ENCODE measurements at places on chromosomes 3 and 15. TPM values are rescaled to one million over a fixed set of nuclear protein-coding genes. Genes with fewer than 3 reads are reported as not detected.

The PIF1 gene
- 136 TPM for total RNA-seq

The ACAD9 gene
- total RNA-seq = 32.8 TPM

The SLC30A4 gene
- not detected for total RNA-seq

The PPP1R2 gene
- total RNA-seq = 27.4 TPM

The GXYLT2 gene
- 5.6 TPM for total RNA-seq

The HYKK gene
- 3.1 TPM for total RNA-seq

The SPTBN5 gene
- 0.84 TPM for total RNA-seq

The RARB gene
- total RNA-seq = 0.22 TPM

The MLF1 gene
- total RNA-seq = 48.9 TPM

The REC114 gene
- total RNA-seq = not detected

The C3orf85 gene
- total RNA-seq = not detected

The UNC13C gene
- 0.13 TPM for total RNA-seq

The PIAS1 gene
- total RNA-seq = 30.8 TPM

The ARHGEF26 gene
- total RNA-seq = 15.6 TPM

The MINAR1 gene
- total RNA-seq = 0.67 TPM

The CADM2 gene
- 20.2 TPM for total RNA-seq

The TRIM42 gene
- not detected for total RNA-seq

The QTRT2 gene
- total RNA-seq = 54.5 TPM

The GABRG3 gene
- 0.80 TPM for total RNA-seq

The FAN1 gene
- 25.0 TPM for total RNA-seq

The CP gene
- 2.6 TPM for total RNA-seq

The SLC24A5 gene
- not detected for total RNA-seq

The SEMA3F gene
- 39.6 TPM for total RNA-seq

The XXYLT1 gene
- 24.5 TPM for total RNA-seq

The EPB42 gene
- total RNA-seq = not detected

The CIAO2A gene
- total RNA-seq = 89.3 TPM

The COPB2 gene
- total RNA-seq = 111 TPM

The ZNF619 gene
- 8.2 TPM for total RNA-seq

The PTX3 gene
- 1.4 TPM for total RNA-seq

The MKRN3 gene
- total RNA-seq = not detected

The MBD4 gene
- total RNA-seq = 35.8 TPM

The SPSB4 gene
- 17.2 TPM for total RNA-seq

The CDCP1 gene
- 23.3 TPM for total RNA-seq

The CD96 gene
- not detected for total RNA-seq

The SMC4 gene
- total RNA-seq = 129 TPM

The ZIC1 gene
- total RNA-seq = 2.2 TPM

The FAM43A gene
- 2.6 TPM for total RNA-seq

The NPAP1 gene
- 0.07 TPM for total RNA-seq

The ZNF501 gene
- 5.3 TPM for total RNA-seq

The APOD gene
- total RNA-seq = not detected

The CPNE4 gene
- 3.8 TPM for total RNA-seq

The FBXO45 gene
- total RNA-seq = 18.0 TPM

The DNAH1 gene
- 1.5 TPM for total RNA-seq

Measured in H1 (cell line).